Activated T-cell treated with anti-CD3 and anti-CD28 coated beads, Interleukin-2, amount 50 U/mL, for 24 hours (primary cell): ENCODE measurements at places on chromosomes 3 and 15.

- DNase-seq: no peak
These were observed 8.7 kb upstream of the GRM2 start for GRCh38 chr3:51698209-51698608.

DNA sequence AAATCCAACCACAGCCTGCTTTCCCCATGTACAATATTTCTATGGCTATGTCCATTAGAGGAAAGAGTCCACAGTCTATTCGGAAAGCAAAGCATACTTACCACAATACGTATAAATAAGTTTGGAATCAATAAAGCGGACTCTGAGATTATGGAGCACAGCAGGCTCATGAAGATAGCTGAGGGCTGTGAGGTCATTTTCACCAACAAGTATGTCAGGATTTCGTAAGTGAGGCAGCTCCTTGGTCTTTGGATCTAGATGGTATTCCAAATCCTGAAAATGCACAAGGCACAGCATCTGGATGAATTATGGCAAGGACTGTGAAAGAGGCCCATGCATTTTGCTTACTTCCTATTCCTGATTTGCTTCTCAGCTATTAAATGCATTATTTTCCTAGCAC is 100.4 kb downstream of the MYO5A start:
- DNase-seq: no peak

DNA sequence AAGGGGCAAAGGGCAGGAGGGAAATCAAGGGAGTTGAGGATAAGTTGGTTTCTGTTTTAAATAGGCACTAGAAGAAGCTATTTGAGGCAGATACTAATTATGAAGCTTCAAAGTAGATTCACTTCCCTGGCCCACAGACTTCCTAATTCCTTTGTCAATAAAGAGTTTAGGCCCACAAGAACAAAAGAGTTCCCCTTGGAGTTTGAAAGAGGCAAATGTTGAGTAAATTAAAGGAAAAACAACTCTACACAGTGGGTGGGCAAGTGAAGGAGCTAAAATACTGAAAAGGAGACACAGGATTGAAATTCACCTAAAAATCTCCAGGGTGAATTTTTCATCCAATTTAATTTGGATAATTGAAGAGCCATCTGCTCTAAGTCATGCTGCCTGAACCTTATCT is 411.7 kb upstream of the RORA start:
- DNase-seq: no peak

DNA sequence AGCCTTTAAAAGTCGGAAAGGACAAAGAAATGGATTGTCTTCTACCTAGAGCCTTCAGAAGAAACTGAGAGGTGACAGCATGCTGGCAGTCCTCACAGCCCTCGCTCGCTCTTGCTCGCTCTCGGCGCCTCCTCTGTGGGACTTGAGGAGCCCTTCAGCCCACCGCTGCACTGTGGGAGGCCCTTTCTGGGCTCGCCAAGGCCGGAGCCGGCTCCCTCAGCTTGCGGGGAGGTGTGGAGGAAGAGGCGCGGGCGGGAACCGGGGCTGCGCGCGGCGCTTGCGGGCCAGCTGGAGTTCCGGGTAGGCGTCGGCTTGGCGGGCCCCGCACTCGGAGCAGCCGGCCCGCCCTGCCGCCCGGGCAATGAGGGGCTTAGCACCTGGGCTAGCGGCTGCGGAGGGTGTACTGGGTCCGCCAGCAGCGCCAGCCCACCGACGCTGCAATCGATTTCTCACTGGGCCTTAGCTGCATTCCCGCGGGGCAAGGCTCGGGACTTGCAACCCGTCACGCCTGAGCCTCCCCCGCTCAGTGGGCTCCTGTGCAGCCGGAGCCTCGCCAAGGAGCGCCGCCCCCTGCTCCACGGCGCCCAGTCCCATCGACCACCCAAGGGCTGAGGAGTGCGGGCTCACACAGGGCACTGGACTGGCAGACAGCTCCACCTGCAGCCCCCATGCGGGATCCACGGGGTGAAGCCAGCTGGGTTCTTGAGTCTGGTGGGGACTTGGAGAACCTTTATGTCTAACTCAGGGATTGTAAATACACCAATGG is 953.8 kb upstream of the GBE1 start:
- no peak for DNase-seq

- no peak for DNase-seq
These were observed 116.3 kb downstream of the TMCO5A start for GRCh38 chr15:38050529-38051448.

DNA sequence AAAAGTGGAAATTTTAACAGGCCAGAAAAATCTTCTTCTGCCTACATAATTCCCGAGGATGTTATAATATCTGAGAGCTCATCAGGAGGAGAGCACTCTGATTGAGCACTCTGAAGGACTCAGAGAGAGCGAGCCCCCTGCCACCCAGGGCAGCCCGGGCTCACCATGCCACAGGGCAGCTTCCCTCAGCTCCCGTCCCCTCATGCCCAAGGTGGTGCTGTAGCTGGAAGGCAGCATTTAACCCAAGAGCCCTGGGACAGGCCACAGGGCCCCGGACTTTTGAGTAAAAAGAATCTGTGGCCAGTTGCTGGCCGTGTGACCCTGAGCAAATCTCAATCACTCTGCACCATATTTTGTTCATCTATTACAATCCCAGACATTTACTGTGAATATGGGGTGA is 23.5 kb upstream of the RAD18 start:
- no peak for DNase-seq

- no peak for DNase-seq
These were observed 15.0 kb upstream of the ZBED2 start for GRCh38 chr3:111610189-111610588.

DNA sequence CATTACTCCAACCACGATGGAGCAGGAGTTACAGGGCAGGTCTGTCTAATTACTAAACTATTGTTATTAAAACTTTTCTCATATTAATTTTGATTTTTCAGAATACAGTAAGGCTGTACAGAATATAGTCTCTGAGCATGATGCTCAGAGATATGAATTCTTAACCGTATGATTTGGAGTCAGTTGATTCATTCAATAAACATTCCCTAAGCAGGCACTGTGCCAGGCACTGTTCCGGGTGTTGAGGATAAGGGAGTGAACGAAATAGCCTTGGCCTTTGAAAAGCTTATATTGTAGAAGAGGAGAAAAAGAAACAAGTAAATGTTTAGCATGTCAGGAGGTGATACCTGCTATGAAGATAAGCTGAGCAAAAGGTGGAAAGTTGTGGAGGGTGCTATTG is 187.3 kb downstream of the KCNAB1 start:
- DNase-seq: no peak

- no peak for DNase-seq
These were observed 5.1 kb downstream of the PRC1 start for GRCh38 chr15:90989040-90989768.

DNA sequence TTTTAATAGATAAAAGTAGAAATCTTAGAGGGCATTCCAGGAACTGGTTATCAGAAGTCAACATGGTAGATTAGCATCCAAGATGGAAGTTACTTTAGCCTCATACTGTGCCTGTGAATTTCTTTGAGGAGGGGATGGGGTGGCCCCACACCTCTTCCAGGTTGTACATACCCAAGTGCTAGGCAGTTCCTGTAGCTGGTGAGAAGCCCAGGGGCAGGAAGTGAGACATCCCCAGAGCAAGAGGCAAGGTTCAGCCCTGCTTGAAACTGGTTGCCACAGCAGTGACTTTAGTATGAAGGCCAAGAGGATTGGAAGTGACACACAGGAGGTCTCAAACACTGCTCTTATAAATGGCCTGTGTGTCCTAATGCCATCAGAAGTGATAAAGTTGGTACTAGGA is 11.9 kb downstream of the GTPBP8 start:
- DNase-seq: peak; percentile 42

DNA sequence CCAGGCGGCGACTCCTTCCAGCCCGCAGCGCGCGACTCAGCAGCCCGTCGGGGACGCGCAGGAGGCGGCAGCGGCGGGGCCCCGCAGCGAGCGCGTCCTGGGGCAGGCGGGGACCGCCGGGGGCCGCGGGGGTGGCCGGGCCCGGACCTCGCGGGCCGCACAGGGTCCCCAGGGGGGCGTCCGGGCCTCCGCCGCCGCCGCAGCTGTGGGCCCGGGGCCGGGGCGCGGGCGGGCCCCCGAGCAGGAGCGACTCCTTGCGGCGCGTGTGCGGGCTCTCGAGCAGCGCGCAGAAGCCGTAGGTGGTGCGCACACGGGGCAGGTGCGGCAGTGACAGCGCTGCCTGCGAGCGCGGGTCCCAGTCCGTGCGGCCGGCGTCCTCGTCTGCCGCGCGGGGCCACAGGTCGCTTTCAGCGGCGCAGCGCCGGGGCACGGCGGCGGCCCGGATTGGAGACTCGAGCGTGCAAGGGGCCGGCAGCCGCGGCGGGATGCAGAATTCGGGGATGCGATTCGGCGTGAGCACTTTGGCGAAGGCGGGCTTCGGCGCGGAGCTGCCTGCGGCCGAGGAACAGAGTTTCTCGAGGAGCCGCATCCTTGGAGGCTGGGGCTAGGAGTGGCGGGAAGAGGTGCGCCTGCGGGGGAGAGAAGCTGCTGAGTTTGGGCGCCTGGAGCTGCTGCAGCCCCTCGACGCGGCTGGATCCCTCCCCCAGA is 535 bp downstream of the C2CD4B start:
- DNase-seq: peak; percentile 46

DNA sequence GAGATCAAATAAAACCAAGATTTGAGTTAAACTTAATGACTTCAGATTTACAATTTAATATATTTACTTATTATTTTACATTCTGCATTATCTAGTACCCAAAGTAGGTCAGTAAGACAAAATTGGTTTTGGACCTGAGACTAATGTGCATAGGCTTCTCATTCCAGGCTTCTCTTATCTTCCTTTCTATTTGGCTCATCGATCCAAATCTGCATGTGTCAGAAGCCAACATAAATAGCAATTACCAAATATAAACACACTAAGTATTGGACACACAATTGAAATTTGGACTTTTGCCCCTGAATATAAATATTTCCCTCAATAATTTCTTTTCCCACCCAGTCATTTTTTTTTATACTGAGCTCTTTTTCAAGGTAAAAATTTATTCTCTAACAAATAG is 290.6 kb upstream of the ARHGEF26 start:
- no peak for DNase-seq

- no peak for DNase-seq
These were observed 94.4 kb downstream of the TMCO5A start for GRCh38 chr15:38028869-38029268.

GRCh38 chr3:117752984-117753717 is 1043.6 kb downstream of the TUSC7 start:
- DNase-seq: no peak

GRCh38 chr3:142837526-142837925 is 51.4 kb downstream of the PCOLCE2 start:
- DNase-seq: no peak

DNA sequence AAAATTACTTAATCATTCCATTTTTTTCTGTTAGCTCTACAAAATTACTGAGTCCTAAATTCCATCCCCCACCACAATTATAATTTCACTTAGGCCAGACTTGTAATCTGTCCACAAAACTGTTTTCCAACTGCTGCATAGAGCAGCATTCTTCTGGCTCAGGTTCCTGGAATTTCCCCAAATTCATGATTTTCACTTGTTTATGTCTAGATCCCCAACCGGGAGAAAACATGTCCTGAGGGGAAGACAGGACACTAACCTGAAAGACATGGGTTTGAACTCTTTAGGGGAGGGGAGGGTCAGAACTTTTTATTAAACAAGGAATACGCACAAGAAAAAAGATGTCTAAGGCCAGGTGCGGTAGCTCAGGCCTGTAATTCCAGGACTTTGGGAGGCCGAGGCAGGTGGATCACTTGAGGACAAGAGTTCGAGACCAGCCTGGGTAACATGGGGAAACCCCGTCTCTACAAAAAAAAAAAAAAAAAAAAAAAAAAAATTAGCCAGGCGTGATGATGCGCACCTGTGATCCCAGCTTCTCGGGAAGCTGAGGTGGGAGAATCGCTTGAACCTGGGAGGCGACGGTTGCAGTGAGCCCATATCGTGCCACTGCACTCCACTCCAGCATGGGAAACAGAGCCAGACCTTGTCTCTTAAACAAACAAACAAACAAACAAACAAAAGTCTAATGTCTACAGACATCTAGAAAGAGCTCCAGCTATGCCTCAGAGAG is 1.5 kb downstream of the ETFA start:
- DNase-seq: no peak

DNA sequence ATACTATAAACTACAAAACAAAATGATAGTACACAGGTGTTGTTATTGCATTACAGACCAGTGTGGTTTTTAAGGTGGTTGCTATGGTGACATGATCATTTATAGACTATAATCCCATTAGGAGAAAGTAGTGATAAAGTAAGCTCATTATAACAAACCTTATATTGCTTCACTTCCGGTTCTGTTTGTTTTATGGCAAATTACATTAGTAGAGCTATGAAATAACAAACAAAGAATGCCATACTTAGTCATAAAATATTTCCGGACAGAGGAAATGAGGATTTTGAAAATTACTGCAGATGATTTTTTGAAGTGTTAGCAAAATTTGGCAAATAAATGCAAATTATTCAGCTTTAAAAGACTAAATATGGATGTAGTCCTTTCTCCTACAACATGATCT is 640.4 kb upstream of the ARPP21 start:
- DNase-seq: no peak

- no peak for DNase-seq
These were observed 37.2 kb downstream of the SSUH2 start for GRCh38 chr3:8607234-8608040.

GRCh38 chr15:39942753-39943150 is 8.8 kb downstream of the EIF2AK4 start:
- no peak for DNase-seq

DNA sequence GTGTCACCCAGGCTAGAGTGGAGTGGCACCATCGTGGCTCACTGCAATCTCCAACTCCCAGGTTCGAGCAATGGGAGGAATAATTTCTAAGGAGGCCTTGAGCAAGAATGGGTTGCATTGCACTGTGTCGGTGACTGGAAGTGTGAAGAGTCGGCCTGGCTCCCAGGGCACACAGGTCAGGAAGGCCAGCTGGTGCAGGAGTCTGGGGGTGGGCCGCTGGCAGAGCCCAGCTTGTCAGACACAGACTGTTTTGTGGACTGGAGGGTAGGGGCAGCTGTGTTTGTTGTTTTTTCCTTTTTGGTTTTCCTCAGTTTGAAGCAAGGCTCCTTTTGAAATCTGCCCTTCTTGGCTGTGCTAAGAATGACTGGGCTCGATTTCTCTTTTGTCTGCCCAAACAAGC is 66.2 kb downstream of the ITGA11 start:
- no peak for DNase-seq

DNA sequence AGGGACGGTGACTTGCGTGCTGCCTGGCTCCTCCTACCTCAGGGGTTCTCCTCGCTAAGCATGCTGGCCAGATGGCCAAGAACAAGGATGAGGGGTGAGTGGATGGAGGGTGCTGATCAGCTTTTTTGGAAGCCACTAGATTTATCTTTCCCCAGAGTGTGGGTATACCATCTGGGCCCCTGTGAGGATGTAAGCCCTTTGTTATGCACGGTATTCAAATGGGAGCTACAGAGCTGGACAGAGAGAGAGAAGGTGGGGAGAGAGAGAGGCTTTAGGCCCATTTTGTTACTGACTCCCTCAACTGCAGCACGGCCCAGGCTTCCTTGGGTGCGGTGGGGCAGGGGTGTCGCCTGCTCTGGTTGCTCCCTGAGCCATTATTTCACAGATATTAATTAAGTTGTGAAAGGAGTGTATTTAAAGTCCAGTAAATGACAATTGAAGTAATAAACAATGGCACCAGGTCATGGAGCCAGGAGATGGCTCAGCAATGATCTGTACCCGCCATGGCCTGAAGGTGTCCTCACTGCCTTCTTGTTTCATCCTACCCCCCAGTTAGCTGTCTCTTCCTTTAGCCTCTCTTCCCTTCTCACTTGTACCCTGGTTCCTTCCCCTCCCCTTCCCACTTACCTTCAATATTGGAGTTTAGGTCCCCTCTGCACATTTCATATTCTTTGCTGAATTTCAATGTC is 158.0 kb downstream of the CLSTN2 start:
- DNase-seq: no peak

GRCh38 chr15:38307861-38308641 is 55.4 kb downstream of the SPRED1 start:
- DNase-seq: no peak
